Left lung (tissue), 14 donors: ENCODE measurements at places on chromosomes 2 and 18.

DNA sequence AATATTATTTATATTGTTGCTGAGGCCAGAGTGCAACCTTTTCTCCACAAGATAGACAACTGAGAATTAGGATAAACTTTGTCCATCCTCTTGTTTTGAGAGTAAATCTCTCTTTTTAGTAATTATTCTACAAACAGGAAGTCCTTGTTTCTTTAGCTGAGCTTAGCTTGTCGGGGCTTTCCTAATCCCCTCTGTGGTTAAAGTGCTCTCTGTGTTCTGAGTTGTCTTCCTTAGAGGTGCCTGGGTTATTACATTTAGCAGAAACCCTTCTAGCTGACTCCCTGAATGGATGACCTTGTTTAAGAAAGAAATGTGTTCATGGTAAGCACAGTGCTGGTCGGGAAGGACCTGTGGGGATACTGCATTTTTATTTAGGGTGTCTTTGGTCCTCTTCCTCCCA, 12.7 kb downstream of the USP39 start:
- DNase-seq: no peak

DNA sequence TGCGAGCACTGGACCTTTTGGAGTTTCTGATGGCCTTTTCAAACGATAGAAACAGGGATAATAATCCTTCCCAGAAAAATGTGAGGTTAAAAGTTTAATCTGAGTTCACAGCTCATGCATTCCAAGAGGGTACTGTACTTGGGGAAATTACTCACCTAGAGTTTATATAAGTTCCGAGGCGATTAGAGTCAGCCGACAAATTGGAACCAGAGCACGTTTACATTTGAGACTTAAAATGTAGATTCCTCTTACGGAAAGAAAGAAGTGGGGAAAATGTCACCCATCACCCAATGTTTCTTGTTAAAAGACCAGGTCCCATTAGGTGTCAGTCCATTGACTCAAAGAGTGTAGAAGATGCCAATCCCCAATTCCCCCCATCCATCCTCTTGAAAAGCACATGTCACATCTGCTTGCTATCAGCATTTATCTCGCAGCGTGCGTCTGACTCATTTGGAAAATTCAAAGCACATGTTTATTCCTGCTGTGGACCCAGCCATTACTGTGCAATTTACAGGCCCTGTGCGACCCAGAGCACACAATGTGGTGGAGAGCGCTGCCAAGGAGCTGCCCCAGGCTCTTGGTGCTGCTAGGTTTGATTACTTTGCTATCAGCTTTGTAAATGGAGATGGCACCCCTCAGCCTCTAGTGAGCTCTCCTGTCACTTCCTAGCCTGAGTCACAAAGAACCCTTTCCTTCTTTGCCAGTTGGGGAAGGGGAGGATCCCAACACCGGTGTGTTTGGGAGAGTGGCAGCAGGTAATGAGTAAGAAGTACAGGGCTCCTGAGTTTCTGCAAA, 104.8 kb downstream of the COLEC12 start:
- DNase-seq: no peak

DNA sequence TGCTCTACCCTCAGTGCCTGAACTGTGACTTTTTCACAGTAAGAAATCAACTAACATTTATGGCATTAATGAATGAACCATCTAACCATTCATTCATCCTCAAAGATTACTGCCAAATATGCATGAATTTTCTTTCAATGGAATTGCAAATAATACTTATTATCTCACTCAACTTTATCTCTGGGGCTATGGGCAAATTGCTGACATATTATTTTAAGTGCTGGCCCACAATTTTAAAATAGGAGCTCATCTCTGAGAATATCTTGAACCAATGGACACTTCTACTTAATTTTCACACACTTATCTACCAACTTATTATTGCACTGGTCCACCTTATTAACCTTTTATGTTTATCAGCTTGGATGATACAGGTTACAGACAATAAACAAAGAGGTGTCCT, 182.8 kb downstream of the RBM43 start:
- DNase-seq: no peak

GRCh38 chr2:43593254-43593653, 2.6 kb downstream of the THADA start:
- DNase-seq: no peak

- no peak for DNase-seq
Observed at GRCh38 chr2:65231121-65231520, 3.5 kb downstream of the ACTR2 start.

GRCh38 chr2:165016772-165017411, 61.6 kb upstream of the SLC38A11 start:
- no peak for DNase-seq

DNA sequence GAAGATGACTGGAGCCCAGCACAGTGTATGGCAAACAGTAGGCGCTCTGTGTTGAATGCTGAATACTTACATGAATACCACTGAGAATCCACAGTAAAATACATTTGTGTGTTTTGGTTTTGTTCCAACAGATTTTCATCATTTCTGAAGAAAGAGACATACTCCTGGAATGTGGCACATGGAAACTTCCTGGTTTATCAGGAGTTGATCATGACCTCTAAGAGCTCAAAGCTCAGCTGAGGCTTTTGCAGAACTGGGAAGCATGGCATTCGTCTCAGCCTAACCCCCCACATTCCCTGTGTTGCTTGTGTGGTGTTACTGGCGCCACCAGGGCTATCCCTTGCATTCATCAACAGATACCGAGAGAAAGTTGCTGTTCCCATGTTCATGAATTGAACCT, 316.9 kb upstream of the REV1 start:
- DNase-seq: no peak

GRCh38 chr18:55275039-55275901, 312.7 kb downstream of the TCF4 start:
- DNase-seq: no peak
